Nucleus accumbens (tissue), 56 donors: ENCODE measurements at places on chromosomes 7 and 10.
A peak's percentile ranks its signal among the peaks of the same experiment; 100 is the strongest.

DNA sequence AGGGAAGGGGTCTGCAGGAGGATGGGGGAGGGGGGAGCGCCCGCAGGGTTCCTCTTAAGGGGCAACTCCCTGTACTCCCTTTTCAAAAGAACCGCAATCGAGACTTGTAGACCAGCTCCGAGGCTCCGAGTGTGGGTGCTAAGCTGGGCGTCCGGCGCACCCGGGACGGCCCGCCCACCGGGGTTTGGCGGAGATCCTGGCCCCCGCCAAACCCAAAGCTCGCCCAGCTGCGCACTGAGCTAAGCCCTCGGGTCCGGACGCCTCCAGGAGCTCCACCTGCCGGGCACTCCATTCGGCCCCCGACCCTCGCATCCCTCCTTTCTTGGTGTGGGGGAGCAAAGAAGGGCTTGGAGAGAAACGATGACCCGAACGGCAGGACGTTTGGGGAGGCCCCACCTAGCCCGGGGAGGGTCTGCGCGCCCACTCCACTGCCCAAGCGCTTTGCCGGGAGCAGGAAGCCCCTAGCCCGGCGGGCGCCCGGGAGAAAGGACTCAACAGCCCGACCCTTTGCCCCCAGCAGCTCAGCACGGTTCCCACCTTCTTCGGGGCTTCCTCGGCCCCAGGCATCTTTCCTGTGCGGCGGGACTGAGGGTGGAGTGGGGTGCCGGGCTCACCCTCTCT, 651 bp downstream of the AFAP1L2 start:
- no peak for DNase-seq

GRCh38 chr10:99814143-99814542, 31.7 kb downstream of the ABCC2 start:
- no peak for DNase-seq

- DNase-seq, result peak; percentile 6
Observed at GRCh38 chr10:6667679-6668270, 87.7 kb upstream of the PRKCQ start.

- no peak for DNase-seq
Observed at GRCh38 chr10:107577221-107577620, 412.7 kb upstream of the SORCS1 start.

GRCh38 chr10:128865436-128866195, 601.4 kb upstream of the MGMT start:
- DNase-seq, result no peak

- no peak for DNase-seq
Observed at GRCh38 chr10:113958631-113959382, 84.9 kb upstream of the ADRB1 start.

- DNase-seq, result no peak
Observed at GRCh38 chr7:115340828-115341227, 418.9 kb downstream of the MDFIC start.

DNA sequence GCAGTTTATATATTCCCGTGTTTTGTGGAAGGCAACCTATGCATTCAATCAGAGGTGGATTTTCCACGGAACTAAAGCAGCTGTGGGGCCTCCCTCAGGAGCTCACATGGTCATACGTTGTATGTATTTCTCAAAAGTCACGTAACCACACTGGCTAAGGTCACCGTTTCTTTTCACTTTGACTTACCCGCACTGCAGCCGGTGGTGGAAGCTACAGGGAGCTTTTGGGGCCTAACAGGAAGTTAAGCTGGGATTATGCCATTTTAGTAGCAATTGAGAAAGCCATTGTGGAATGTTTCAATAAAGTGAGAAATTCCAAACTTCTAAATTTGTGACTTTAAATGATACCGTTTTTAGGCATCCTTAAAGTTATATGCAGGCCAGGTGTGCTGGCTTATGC, 111.2 kb upstream of the KLF6 start:
- no peak for DNase-seq

- DNase-seq, result no peak
Observed at GRCh38 chr10:43310872-43311271, 44.0 kb upstream of the RASGEF1A start.

DNA sequence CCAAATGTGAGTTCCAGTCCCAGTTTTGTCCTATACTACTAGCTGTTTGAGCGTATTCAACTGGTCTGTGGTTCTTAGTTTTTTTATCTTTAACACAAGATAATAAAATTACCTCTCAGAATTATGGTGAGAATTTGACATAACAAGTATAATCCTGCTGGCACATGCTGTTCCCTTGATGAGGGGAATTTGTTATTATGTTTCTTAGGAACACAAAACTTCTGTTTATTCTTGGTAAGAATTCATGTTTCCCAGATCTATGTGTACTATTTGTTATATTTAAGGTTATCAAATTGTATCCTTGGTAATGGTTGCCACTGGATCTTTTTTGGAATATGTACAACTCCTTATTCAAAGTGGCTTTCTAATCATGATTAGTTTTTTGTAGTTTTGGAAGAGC, 335.6 kb downstream of the ADK start:
- DNase-seq, result no peak

GRCh38 chr7:91911121-91911520, 29.5 kb upstream of the AKAP9 start:
- no peak for DNase-seq

DNA sequence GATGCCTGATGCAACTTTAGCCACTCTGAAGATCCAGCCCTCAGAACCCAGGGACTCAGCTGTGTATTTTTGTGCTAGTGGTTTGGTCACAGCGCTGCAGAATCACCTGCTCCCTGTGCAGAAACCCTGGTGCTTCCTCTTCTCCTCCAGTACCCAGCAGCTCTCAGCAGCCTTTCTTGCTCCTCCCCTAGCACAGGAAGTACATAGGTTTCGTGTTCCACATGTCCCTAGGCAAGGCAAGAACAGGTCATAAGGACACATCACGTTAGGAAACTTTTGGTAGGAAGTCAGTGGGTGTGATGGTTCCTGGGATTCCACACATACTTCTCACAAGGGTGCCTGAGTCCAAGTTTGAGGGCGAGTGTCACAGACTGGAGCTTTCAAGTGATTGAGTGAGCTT, 167.9 kb upstream of the PRSS1 start:
- DNase-seq, result no peak

DNA sequence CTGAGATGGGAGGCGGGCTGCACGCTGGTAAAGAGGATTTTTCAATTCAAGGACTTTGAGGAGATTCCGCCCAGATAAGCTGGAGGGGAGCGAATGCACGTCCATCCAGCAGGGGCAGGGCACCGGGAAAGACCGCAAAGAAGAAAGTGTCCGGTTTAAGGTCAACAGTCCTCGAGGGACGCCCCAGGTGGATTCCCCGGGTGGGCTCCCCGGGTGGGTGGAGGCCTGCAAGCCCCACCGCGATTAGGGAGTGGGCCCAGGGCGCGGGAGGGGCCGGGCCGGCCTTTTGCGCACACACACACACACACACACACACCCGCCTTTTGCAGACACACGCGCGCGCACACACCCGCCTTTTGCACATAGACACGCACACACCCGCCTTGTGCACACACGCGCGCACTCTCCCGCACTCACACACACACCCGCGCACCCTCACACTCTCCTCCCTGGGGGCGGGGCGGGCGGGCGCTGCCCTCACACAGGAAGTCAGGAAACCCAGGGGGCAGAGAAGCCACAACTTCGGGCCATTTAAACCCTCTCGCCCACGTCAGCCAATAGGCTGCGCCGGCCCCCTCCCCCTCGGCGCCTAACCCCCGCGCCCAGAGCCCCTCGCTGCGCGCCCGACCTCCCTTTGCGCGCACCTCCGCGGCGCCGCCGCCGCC, 615 bp downstream of the ARHGAP12 start:
- DNase-seq, result peak; percentile 60

- no peak for DNase-seq
Observed at GRCh38 chr10:66006411-66006810, 919.4 kb upstream of the LRRTM3 start.

DNA sequence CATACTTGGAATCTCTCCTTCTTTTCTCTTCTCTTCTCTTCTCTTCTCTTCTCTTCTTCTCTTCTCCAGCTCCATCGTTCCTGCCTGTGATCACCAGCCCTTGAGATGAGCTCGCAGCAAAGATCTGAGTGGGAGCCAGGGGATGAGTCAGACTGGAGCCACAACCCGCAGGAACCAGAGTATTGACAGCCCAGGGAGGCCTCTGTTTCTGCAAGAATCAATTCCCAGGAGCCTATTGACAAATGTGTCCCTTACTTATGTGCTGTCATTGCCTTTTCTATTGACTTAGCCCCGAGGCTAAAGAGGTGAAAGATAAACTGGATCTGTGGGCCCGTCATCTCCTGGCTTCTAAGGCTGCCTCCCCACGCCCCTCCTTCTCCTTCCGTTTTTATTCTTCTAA, 13.1 kb upstream of the HABP2 start:
- DNase-seq, result no peak

GRCh38 chr7:137657476-137658189, 189.1 kb downstream of the DGKI start:
- no peak for DNase-seq

DNA sequence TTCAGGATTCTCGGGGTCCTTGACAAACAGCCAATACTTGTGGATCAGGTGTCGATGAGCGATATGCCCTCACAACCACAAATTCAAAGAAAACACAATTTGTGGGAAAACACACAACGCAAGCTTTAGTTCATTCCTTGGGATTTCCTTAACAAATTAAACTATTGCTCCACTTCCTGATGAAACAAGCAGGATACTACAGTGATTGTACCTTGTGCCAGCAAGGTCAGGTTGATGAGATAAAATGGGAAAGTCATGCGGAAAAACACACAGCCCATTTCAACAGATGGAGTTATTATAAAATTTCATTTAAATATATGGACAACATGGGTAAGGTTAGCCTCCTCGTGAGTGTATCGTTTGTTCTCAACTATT, 8.8 kb upstream of the RHOBTB1 start:
- no peak for DNase-seq

- DNase-seq, result no peak
Observed at GRCh38 chr7:28592861-28593260, 180.5 kb downstream of the CREB5 start.

- no peak for DNase-seq
Observed at GRCh38 chr7:44227911-44228310, 27.1 kb downstream of the YKT6 start.

- DNase-seq, result no peak
Observed at GRCh38 chr10:12484002-12484918, 134.9 kb downstream of the CAMK1D start.

- DNase-seq, result no peak
Observed at GRCh38 chr10:34698979-34699378, 116.1 kb downstream of the PARD3 start.

- no peak for DNase-seq
Observed at GRCh38 chr10:31820778-31821369, 107.8 kb downstream of the ARHGAP12 start.

- no peak for DNase-seq
Observed at GRCh38 chr7:125529249-125529648, 599.6 kb upstream of the POT1 start.

DNA sequence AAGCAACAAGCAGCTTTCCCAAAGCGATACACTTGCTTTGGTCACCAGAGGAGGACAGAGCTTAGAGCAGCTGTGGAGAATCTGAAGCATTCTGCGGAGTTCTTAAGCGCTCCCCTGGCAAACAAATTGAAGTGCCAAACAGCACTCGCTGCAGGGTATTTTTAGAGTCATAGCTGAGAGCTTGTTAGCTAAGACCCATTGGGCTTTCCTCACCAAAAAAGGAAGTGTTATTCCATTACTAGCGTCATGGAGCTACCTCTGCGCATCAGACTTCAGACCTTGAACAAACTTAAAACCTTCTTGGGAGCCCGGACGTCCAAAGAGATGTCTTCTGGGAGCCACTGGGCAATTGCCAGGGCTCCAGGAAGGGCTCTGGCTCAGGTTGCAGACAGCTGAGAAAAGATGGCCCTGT, 23.2 kb upstream of the BMPR1A start:
- DNase-seq, result no peak

- peak; percentile 77 for DNase-seq
Observed at GRCh38 chr10:6144406-6145165, 55.8 kb downstream of the RBM17 start.

- no peak for DNase-seq
Observed at GRCh38 chr10:6925146-6925545, 345.1 kb upstream of the PRKCQ start.

DNA sequence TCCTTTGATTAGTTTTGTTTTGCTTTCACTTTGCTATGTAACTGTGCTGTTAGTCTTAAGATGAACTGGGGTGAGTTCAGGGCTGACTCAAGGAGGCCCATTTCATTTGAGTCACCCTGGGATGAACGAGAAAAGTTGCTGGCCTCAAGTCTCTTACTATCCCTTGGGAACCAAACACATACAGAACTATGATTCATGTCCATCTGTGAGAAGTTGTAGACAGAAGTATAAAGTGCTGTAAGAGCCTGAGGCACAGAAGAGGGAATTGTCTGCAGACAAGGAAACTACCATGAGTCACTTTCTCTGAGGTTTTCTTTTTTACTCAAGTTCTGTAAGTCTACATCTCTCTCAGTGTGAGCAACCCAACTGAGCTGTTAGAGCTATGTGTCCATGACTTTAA, 179.8 kb upstream of the CSTF2T start:
- DNase-seq, result no peak

GRCh38 chr7:91569728-91570457, 305.7 kb downstream of the FZD1 start:
- no peak for DNase-seq

GRCh38 chr7:163971-164881, 28.1 kb upstream of the FAM20C start:
- DNase-seq, result no peak

DNA sequence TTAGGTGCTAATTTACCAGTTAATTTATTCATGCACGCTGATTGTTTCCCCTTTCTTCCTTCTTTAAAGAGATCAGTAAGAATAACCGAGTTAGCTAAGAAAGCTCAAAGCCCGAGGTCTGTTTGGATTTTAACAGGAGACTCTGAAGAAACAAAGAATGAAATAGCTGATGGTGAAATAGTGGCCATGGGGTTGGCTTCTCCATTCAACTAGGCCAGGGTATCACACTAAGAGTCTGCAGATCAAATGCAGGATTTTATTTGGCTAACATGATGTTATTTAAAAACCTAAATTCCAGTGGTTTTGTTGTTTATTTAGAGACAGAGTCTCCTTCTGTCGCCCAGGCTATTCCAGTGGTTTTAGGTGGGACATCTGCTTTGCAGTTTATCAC, 65.2 kb upstream of the SYPL1 start:
- DNase-seq, result no peak

DNA sequence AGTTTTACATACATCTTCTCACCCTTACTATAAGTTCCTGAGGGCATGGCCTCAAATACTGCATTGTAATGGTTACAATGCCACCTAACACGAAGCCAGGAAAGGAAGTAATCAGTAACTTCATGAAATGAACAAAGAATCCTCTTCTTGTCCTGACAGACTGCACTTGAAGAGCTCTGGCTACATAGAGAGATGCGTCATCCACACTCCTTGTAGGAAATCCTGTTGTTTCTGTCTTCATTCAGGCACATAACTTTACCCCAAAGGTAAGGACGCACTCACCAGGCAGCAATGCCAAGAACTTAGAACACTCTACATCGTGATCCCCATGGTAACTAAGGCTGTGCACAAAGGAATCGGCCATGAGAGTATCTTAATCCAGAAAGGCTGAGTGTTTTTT, 80.3 kb upstream of the ARID5B start:
- DNase-seq, result no peak
